Thoracic aorta (tissue), 2 donors: ENCODE measurements at places on chromosomes 1 and 21. TPM values are rescaled to one million over a fixed set of nuclear protein-coding genes. Genes with fewer than 3 reads are reported as not detected.

GRCh38 chr21:33058527-33058926 lies 11.4 kb upstream of the OLIG1 start:
- no peak for DNase-seq

DNA sequence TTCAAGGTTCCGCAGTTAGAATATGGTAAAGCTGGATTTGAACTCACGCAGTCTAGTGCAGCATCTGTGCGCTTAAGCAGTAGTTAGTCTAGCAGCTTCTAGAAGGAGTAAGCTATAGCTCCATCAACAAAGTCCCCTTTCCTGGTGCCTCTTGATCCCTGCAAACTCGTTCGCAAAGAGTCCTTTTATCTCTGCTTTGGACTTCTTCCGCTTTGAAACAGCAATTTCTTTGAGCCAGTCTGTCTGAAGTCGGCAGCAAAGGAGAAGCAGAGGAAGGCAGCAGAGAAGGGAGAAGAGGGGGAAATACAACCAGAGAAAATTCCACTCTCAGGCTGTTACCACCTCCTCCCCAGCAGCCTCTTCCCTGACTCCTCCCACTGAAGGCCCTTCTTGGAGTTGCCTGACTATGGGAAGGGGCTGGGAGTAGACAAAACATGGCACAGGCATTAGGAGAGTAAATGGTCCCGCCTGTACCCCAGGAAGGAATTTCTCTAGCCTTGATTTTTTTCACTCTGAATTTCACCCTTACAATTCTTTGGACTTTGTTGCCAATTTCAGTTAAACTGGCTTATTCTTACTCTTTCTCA lies 25.9 kb downstream of the HSD3B2 start:
- DNase-seq, result no peak

GRCh38 chr21:16540966-16541727 lies 811.4 kb downstream of the USP25 start:
- no peak for DNase-seq

DNA sequence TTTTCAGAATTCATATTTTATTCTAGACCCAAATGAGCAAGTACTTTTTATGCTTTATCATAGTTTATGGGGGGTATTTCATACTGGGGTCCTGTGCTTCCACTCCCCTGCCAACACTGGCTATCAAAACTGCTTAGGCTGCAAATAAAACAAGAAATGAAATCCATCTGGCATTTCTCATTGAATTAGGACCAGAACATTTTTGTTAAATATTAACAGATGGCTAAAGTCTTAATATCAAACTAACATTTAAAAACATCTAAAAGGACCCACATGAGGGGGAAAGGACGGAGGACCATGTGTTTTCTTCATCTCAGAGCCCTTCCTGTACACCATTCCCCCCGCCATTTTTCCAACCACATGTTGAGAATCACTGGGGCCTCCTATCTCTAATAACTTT lies 167.5 kb upstream of the C1orf105 start:
- no peak for DNase-seq

- no peak for DNase-seq
Observed at GRCh38 chr1:117572546-117572945, 33.3 kb upstream of the TENT5C start.

AIRE gene
- not detected for total RNA-seq

DNA sequence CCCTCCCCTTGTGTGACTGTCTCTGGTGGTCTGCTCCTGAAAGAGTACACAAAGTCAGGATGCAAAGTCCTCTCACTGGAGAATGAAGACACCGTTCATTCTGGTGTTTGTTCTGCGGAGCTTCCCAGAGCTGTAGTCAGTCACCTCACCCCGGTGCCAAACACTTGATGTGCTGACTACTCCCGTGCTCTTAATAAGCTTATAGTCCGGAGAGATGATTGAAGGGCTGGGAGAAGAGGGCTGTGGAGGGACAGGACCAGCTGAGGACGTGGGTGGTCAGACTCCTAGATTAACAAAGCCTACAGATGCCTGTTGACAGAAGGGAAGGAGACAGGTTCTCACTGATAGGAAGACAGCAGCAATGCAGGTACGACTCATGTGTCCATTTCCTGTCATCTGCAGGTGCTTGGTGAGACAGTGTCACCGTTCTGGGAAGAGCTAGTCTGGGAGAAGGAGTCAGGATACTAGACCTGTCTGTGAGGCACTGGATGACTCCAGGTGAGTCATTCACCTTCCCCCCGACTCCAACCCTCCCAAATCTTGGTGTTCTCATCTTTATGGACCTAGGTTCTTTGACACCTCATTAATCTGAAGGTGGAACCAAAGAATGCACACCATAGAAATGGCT lies 40.4 kb upstream of the LRRN2 start:
- no peak for DNase-seq
